Activated CD4-positive, CD25-positive, alpha-beta regulatory T cell treated with anti-CD3 and anti-CD28 coated beads, Interleukin-2, amount 50 U/mL, for 16 hours (primary cell): ENCODE measurements at places on chromosomes 16 and 17.

GRCh38 chr17:385836-386140, 33.2 kb upstream of the RPH3AL start:
- no peak for DNase-seq

DNA sequence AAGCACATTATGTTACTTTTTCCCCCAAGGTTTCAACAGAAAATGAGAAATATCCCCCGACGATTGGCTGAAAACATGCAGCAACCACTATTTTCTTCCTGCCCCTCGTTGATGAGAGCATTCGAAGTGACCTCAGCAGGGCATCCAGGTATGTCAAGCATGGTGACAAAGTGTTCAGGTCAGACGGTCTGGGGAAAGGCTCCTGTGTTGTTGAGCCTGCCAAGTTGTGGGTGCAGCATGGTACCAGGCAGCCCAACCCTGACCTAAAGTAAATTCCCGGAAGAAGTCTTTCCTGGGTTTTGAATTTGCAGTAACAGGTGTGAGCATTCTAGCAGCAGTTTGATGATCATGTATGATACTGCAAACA, 51.7 kb upstream of the SEC14L1 start:
- no peak for DNase-seq

- no peak for DNase-seq
These were observed 140.6 kb upstream of the CORO6 start for GRCh38 chr17:29763273-29763672.

GRCh38 chr16:191831-192230, 11.6 kb downstream of the HBQ1 start:
- no peak for DNase-seq

- no peak for DNase-seq
These were observed 52.5 kb upstream of the WSB1 start for GRCh38 chr17:27241346-27241946.

DNA sequence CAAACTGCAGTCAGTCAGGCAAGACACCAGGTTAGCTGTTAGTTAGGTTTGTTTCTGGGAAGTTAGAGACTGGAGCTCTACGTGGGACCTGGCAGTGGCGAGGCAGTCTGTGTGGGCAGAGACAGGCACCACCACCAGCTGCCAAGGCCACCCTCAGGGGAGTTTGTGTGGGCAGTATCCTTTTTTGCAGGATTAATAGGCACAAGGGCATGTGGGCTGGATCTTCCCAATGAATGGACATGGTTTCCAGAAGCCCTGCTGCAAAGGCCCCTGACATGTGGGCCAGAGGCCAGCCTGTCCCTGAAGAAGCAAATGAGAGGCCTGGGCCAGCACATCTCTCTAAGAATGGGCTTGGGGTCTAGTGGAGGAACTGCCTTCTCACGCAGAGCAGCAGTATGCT, 19.2 kb upstream of the SREBF1 start:
- no peak for DNase-seq

DNA sequence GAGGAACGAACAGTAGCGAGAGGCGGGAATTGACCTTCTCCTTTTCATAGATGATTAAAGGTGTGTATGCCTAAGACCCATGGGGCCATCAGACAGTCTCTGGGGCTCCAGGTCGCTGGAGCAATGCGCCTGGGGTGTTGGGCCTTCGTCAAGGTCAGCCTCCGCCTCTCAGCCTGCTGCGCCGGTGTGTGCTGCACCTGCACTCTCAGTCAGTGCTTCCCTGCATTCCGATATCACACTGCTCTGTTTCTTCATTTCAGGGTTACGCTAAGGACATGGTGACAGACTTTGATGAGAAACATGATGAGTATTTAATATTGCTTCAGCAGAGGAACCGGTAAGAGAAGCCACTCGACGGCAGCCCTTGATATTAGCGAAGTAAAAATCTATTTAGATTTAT, 68.2 kb downstream of the KATNIP start:
- DNase-seq: no peak
